Endothelial cell (in vitro differentiated cells): ENCODE measurements at places on chromosomes 11 and 22. TPM values are rescaled to one million over a fixed set of nuclear protein-coding genes. Genes with fewer than 3 reads are reported as not detected.

GRCh38 chr11:45556851-45557707 is 108.3 kb downstream of the CHST1 start:
- DNase-seq = no peak

- DNase-seq = no peak
These were observed 16.7 kb upstream of the TMPRSS4 start for GRCh38 chr11:118060081-118060661.

DNA sequence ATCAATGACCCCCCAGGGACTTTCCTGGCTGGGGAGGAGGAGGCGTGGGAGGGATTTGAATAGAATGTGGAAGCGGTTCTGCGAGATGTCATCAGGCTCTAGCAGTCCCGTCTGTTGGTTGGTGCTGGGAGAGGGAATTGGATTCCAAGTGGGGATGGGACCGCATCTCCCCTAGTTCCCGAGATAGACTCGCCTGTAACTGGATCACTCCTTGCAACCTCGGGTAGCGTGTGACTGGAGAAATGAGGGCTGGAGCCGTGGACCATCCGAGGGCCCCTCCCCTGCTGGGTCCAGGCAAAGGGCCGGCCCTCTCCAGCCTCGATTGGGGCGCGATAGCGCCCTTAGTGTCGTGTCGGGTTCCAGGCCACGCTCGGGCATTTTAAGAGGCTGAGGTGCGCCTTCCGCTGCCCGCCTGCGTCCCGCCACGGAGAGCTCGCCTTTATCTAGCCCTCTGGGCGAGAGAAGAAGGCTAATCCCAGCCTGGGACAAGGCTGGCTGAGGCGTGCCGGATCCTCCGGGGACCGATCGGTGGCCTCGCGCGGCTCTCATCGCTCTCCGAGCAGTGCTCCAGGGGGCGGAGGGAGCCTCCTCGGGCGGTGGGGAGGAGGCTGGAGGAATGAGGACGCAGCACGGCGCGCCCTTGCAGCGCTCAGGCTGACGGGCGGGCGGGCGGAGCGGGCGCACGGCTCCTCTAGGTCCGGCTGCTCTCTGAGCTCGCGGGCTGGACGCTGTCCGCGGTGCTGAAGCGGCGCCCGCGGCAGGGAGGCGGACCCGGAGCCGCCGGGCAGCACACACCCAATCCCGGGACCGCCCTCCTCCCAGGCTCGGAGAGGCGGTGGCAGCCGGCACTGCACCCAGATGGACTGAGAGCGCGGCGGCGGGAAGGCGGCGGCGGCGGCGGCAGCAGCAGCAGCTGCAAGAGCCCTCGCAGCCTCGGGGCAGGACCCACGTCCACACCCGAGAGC is 107.8 kb downstream of the OSBP2 start:
- DNase-seq = peak; percentile 96

DNA sequence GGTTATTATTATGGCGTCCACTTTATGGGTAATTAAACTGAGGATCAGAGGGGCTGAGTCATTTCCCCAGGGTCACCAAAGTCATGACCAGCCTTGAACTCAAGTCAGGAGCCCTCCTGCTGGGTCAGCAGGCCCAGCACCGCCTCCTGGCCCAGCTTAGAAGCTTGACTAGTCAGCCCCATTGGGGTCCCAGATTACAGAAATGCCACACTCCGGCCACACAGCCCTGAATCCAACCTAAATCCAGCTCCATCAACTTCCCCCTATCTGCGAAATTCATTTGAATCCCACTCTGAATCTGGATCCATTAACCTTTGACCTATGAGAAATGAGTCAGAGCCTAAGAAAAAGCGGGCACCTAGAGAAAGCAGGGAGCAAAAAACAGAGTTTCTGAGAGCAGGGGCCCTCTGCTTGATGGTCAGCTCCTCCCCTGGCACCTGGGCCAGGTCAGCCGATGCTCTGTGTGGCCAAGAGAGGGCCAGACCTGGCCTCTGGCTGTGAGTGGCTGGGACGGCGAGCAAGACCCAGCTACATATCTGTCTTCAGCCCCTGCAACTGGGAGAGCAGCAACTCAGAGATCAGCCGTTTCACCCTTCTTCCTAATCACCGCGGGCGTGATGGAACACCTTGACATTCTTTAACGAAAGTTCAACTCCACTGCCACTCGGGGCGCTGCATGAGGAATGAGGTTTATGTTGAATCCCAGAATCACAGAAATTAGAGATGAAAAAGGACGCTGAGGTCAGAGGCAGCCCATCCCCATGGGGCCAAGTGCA is 196.1 kb downstream of the TRIM29 start:
- DNase-seq = no peak

DNA sequence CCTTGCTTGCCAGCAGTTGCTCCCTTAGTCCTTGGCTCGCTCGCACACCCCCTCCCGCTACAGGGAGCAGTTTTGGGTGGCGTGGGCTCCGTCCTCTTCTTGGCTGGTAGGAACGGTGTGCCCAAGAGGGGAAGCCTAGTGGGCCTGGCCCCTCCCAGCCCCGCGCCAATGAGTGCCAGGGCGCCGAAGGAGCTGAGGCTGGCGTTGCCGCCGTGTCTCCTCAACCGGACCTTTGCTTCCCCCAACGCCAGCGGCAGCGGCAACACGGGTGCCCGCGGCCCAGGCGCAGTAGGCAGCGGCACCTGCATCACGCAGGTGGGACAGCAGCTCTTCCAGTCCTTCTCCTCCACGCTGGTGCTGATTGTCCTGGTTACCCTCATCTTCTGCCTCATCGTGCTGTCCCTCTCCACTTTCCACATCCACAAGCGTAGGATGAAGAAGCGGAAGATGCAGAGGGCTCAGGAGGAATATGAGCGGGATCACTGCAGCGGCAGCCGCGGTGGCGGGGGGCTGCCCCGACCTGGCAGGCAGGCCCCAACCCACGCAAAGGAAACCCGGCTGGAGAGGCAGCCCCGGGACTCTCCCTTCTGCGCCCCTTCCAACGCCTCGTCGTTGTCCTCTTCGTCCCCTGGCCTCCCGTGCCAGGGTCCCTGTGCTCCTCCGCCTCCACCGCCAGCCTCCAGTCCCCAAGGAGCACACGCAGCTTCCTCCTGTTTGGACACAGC is 1.6 kb downstream of the C11orf87 start:
- no peak for DNase-seq

DNA sequence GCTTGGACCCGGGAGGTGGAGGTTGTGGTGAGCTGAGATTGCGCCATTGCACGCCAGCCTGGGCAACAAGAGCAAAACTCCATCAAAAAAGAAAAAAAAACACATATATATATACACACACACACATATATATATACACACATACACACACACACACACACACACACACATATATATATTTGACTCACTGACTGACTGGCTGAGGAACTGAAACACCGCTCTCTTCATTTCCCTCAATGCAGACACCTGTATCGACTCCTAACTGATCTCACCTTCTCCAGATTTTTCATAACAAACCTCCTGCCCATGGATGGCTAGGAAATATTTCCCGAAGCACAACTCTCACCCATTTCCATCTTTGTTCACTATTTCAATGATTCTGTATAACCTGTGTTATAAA is 140.7 kb upstream of the ANO3 start:
- no peak for DNase-seq

GRCh38 chr11:128239306-128239705 is 348.1 kb downstream of the ETS1 start:
- DNase-seq = no peak

- no peak for DNase-seq
These were observed 17.3 kb upstream of the OSBPL5 start for GRCh38 chr11:3182462-3182852.

DNA sequence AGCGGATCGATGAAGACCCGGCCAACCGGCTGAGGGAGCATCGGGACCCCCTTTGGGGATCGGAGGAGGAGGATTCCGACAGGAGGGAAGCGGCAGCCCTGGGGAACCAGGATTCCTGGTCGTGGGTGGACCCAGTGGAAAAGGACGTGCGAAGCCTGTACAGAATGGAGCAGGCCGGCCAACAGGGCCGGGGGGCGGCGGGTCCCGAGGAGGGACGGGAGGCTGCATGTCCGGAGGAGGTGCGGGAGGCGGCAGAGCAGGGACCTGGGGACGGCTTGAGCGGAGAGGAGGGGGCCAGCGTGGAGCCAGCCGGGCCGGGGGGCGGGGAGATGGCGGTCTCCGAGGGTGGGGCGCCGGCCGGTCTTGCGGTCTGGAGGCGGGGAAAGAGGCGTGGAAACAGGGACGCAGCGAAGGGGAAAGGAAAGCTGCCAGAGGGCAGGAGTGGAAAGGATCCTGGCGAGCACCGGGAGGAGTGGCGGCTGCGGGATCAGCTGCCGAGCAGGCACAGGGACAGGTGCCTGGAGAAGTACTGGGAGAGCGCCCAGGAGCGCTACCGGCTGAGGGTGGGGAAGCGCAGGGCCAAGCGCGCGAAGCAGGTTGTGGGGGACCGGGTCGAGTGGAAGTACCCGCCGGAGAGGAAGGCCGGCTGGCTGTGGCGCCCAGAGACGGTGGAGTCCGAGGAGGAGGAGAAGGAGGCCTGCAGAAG is at the start of gene ANO5:
Gene ANO5 (plus strand): TSS at position 444 of the 706 bp plus-strand sequence. CDS start 408 bp downstream, outside the sequence.
- peak; percentile 66 for DNase-seq

- no peak for DNase-seq
These were observed 26.0 kb downstream of the DKK3 start for GRCh38 chr11:11982461-11982860.

DNA sequence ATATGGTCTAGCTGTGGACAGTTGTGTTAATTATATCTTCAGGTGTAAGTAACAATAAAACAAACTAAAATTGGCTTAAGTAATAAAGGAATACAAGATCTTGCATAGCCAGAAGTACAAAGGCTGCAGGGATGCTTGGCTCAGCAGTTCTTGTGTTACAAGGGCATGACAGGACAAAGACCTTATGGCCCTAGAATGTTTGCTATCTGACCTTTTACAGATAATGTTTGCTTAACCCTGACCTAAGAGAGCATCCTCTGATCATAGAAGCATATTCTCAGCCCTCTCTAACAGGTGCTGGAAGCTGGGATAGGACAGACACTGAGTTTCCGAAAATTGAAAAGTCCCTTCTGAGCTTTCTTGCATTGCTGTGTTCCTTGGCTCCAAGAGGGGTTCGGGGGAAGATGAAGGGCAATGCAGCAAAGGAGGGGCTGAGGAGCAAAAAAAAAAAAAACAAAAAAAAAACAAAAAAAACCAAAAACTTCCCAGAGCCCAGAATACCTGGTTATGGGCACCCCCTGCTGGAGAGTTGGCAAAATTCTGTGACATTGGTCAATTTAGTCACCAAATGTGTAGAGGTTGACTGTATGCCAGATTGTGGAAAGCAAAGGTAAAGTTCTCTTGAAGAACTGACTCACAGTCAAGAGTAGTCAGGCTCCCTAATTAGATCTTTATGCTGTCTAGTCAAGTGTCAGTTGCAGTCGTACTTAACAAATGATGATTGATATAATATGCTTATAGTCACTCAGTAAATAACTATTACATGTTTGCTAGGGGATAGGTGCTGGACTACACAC is 10.4 kb upstream of the HIKESHI start:
- DNase-seq = peak; percentile 62

DNA sequence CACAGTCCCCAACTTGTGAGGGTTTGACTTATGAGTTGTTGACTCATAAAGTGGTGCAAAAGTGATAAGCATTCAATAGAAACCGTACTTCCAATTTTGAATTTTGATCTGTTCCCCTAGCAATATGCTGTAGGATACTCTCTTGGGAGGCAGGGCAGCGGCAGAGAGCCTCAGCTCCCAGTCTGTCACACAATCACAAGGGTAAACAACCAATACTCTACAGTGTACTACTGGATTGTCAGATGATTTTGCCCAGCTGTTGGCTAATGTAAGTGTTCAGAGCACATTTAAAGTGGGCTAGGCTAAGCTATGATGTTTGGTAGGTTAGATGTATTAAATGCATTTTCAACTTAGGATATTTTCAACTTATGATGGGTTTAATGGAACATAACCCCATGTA is 13.7 kb upstream of the NXPE2 start:
- DNase-seq = no peak

GRCh38 chr22:18121506-18121905 is 10.9 kb downstream of the TUBA8 start:
- no peak for DNase-seq

DNA sequence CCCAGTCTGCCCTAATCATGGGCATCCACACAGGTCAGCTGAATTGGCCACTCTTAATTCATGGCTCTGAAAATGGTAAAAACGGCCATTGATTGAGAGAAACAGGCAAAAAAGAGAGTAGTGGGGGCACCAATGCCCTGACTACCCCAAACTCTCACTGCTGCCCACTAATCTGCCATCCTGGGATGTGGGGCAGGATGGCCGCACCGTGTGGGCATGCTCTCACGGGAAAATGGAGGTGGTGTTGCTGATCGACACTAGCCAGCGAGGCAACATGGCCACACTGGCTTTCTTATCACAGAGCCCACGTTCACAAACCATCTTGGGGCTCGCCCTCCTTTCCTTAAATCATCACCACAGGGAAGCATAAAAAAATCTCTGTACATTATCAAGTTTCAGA is 11.2 kb upstream of the TUB start:
- DNase-seq = no peak

GRCh38 chr11:35404388-35404775 is 15.0 kb downstream of the SLC1A2 start:
- peak; percentile 65 for DNase-seq

- DNase-seq = no peak
These were observed 13.4 kb upstream of the CCND1 start for GRCh38 chr11:69627551-69627950.

DNA sequence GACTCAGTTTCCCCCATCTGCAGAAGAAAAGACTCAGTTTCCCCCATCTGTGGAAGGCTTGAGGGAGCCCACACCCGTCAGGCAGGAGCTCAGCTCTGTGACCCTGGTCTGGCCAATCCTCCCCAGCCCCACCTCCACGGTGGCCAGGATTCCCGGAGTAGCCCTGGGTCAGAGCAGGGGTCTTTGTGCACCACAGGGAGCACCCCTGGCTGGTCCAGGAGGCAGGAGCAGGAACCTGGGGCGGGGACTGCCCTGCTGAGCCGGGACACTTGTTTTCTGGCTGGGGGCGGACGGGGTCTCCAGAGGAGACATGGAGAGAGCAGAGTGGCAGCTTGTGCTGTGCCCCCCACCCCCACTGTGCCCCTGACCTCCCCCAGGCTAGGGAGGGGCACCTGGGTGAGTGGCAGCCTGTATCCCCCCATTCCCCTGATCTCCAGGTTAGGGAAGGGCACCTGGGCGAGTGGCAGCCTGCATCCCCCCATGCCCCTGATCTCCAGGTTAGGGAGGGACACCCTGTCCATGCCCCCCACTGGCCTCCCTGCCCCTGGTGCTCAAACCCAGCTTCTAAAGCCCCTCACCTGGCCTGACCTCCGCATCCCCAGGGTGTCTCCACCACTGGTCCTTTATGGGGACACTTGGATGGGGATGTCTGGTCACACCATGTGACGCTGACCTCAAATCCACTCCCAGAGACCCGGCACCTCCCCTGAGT is 18.8 kb downstream of the IL17REL start:
- no peak for DNase-seq

GRCh38 chr11:434496-434895 is 7.3 kb downstream of the ANO9 start:
- no peak for DNase-seq

The TMPRSS6 gene
- total RNA-seq = not detected

The CD3G gene
- not detected for total RNA-seq

The TXN2 gene
- 67.3 TPM for total RNA-seq

The NDUFC2 gene
- 203 TPM for total RNA-seq

The OR8A1 gene
- 0.46 TPM for total RNA-seq

The BBOX1 gene
- not detected for total RNA-seq

The CDON gene
- total RNA-seq = 25.2 TPM

The E2F8 gene
- total RNA-seq = 0.92 TPM

The PHRF1 gene
- total RNA-seq = 29.5 TPM

The KIRREL3 gene
- 0.38 TPM for total RNA-seq

The CDKN1C gene
- 25.3 TPM for total RNA-seq

The KRTAP5-6 gene
- total RNA-seq = not detected
